Right renal pelvis (tissue), 4 donors: ENCODE measurements at places on chromosomes 7 and 10. TPM values are rescaled to one million over a fixed set of nuclear protein-coding genes. Genes with fewer than 3 reads are reported as not detected.

Gene NPSR1
- polyA plus RNA-seq: 0.12 TPM

Gene STAMBPL1
- polyA plus RNA-seq: 1.9 TPM

Gene OR9A2
- not detected for polyA plus RNA-seq

Gene GARIN1A
- 1.8 TPM for polyA plus RNA-seq

Gene GIMAP1
- 3.4 TPM for polyA plus RNA-seq

Gene INSYN2A
- 5.5 TPM for polyA plus RNA-seq

Gene FZD8
- polyA plus RNA-seq: 16.4 TPM

Gene TLL2
- 0.60 TPM for polyA plus RNA-seq

Gene LRRD1
- polyA plus RNA-seq: 0.24 TPM

Gene TSPAN15
- polyA plus RNA-seq: 58.2 TPM

Gene ATG9B
- polyA plus RNA-seq: 2.5 TPM

Gene ZNF727
- not detected for polyA plus RNA-seq

Gene SFTPA1
- polyA plus RNA-seq: not detected

Gene CEP55
- 13.2 TPM for polyA plus RNA-seq

Gene ZNF487
- polyA plus RNA-seq: 10.4 TPM

Gene SKIDA1
- polyA plus RNA-seq: 10.4 TPM

Gene RPEL1
- 0.21 TPM for polyA plus RNA-seq

Gene PAPSS2
- polyA plus RNA-seq: 50.1 TPM

Gene ACSM6
- 0.08 TPM for polyA plus RNA-seq

Gene SRRM3
- 0.83 TPM for polyA plus RNA-seq

Gene ITPRID1
- polyA plus RNA-seq: not detected

Gene LRIT1
- not detected for polyA plus RNA-seq

Gene GIMAP5
- 5.7 TPM for polyA plus RNA-seq

Gene SFXN4
- polyA plus RNA-seq: 32.3 TPM

Gene RELN
- 23.2 TPM for polyA plus RNA-seq

Gene ZNF804B
- polyA plus RNA-seq: 0.45 TPM
